ENCODE measurements at places on chromosomes 5 and 9.

GRCh38 chr5:110377943-110378342 lies 348.5 kb downstream of the TMEM232 start:
- DNase-seq, result no peak

DNA sequence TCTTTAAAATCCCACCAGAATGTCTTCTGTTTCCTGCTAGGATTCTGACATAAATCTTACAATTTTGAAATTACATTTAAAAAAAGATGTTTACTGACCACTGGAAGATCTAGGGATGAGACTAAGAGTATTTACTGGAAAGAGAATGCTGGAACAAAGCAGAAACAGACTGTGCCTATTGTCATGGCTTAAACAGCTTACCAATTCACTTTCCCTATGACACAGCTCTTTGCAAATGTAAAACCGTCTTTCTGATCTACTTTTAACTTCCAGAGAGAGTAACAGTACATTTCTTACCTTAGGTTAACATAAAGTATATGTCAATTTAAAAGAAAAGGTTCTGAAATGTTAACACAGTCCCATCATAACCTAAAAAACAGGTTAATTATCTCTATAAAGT lies 10.7 kb downstream of the GIN1 start:
- no peak for DNase-seq

DNA sequence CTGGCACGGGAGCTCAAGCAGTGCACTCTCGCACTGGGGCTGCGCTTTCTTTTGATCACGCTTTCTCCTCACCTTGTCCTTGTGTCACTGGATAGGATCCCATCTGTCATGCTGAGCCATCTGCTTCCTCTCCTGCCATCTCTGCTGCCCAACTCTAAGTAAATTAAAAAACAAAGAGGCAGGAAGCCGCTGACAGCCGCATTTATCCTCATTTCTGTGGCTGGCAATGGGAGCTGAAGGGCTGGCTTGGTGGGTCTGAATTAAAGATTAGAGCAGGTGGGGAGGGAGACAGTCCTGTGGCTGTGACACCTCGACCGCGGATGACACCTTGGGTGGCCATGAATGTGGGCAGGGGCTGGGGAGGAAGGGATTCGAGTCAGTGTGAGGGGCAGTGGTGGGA lies 159.2 kb upstream of the ALDH1B1 start:
- DNase-seq, result no peak

DNA sequence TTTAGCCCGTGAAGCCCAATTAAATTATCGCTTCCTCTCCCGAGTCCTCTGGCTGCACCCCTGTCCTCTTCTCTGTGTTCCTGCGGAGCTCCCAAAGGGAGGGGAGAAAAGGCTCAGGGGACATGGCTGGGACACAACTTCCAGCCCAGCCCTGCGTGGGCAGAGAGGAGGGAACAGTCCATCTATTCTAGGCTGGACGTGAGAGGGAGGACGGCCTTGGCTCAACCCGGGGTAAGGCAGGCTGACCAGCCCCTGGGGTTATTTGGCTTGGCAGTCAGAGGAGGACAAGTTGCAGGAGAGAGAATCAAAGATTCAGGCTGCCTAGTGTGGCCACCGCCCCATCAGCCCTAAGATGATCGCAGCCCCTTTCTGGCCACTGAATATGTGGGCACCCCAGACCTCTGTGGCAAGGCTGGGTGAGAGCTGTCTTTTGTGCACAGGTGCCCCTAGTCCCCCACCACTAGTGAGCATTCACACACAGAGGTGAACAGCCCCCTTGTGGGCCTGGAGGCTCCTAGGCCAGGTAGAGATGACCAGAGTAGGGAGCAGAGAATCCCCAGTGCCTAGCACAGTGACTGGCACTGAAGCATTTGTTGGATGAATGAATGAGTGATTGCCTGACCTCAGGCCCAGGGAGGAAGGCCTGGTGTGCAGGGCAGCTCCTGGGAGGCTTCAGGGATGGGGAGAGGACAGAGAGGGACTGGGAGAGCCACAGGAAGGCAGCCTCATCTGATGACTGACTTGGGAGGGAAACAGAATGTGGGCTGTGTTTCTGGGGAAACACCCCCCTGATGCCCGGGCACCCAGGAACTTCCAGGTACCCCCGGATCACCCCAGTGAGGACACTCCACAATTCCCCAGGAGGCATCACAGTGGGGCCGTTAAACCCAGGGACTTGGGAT lies 133.9 kb downstream of the C9orf50 start:
- no peak for DNase-seq

All from activated naive CD4-positive, alpha-beta T cell (primary cell).